ENCODE measurements at places on chromosomes 4 and X. TPM values are rescaled to one million over a fixed set of nuclear protein-coding genes. Genes with fewer than 3 reads are reported as not detected.

The FAM47A gene
- total RNA-seq: not detected

The STATH gene
- not detected for total RNA-seq

DNA sequence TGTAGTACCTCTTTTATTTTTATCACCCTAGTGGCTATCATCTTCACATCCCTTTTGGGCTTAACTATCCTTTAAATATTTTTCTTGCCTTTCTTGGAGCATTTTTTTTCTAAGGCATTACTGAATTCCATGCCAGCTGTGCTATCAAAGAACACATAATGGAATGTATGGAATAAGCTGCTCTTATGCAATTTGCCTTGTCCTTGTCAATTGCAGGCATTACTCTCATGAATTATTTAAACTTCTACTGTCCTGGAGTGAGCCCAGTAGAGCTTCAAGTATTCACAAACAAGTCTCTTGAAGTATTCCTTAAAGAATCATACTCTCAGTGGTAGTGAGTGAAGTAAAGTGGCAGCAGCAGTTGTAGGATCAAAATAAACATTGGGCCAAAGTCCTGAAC, 144.6 kb upstream of the IGFBP7 start:
- no peak overlapping the region for H3K27ac ChIP-seq
- H3K36me3 ChIP-seq: no peaks in the 10 kb centered on the region
- H3K4me3 ChIP-seq: no peak overlapping the region
- H3K4me1 ChIP-seq: no peaks in the 10 kb centered on the region

GRCh38 chr4:97027728-97028410, 1115.4 kb downstream of the STPG2 start:
- H3K4me3 ChIP-seq: no peak overlapping the region
- no peaks in the 10 kb centered on the region for H3K36me3 ChIP-seq
- H3K27me3 ChIP-seq: no peaks in the 10 kb centered on the region
- no peaks in the 10 kb centered on the region for H3K4me1 ChIP-seq
- no peak for DNase-seq

- no peak overlapping the region for H3K4me3 ChIP-seq
- H3K36me3 ChIP-seq: no peaks in the 10 kb centered on the region
- H3K27ac ChIP-seq: no peak overlapping the region
- no peaks in the 10 kb centered on the region for H3K4me1 ChIP-seq
These were observed 116.0 kb downstream of the CPEB2 start for GRCh38 chr4:15118292-15118691.

- no peaks in the 10 kb centered on the region for H3K27me3 ChIP-seq
- no peaks in the 10 kb centered on the region for H3K4me1 ChIP-seq
- H3K27ac ChIP-seq: no peak overlapping the region
- DNase-seq: no peak
- no peaks in the 10 kb centered on the region for H3K36me3 ChIP-seq
- H3K4me3 ChIP-seq: no peak overlapping the region
These were observed 36.8 kb downstream of the VSIG4 start for GRCh38 chrX:66002824-66003680.

- DNase-seq: peak; percentile 25
- no peaks in the 10 kb centered on the region for H3K36me3 ChIP-seq
- H3K4me3 ChIP-seq: no peak overlapping the region
- H3K4me1 ChIP-seq: no peaks in the 10 kb centered on the region
- H3K27ac ChIP-seq: peak overlapping the region; percentile 65
- no peaks in the 10 kb centered on the region for H3K27me3 ChIP-seq
These were observed 777 bp upstream of the CASK start for GRCh38 chrX:41923978-41924683.

The RPS6KA6 gene
- 22.9 TPM for total RNA-seq

The CXCL1 gene
- not detected for total RNA-seq

DNA sequence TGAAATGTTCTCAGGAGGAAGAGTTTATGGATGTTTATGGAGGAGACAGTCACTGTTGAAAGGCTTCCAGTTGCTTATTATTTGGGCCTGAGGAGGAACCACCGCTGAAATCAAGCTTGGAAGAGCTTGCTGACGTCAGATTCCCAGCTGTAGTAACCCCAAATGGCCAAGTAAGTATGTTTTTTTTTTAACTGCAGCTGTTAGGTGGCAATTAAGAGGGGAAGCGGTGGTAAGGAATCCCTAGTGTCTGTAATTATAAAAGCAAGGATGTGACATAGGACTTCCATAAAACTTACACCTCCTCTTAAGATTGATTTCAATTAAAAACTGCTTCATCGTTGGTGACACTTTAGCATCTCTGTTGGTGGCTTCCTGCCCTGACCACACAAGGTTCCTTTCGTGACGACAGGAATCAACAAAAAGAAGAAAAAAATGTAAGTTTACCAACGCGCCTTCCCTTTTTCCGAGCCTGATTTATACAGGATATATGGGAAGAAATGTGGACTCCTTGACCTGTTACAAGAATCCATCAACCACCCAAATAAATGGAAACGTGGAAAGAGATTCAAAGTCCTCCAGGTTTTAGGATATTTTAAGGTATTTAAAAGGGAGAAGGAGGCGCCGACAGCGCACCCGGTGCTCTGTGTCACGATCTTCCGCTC, 884 bp downstream of the RELL1 start:
- no peaks in the 10 kb centered on the region for H3K36me3 ChIP-seq
- H3K27me3 ChIP-seq: no peaks in the 10 kb centered on the region
- peaks cover 33% of the 10 kb centered on the region for H3K4me1 ChIP-seq
- H3K4me3 ChIP-seq: peak overlapping the region; percentile 11
- peak overlapping the region; percentile 82 for H3K27ac ChIP-seq
- no peak for DNase-seq

DNA sequence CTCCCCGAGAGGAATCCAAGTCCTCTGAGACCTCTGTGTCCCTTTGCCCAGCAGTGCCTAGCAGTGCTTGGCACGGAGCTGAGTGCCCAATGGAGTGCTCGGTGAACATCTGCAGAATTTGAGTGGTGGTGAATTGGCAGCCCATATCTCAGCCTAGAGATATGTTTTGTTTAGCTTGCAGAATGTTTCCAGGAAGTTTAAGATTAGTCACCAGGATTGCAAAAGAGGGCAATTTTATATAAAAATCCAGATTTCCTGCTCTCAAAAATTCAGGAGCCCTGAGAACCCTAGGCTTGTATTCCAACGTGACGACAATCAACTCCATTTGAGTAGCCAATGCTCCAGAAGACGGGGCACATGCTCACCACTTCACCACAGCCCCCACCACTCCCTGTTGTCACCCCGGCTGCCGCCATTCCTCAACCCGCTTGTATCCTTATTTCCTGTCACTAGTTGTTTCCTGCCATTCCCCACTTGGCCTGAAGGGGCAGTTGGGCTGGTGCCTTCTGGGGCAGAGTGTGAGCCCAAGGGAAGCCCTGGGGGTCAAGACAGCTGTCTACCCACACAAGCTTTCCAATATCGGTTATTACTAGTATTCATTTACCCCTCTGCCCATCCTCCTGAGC, 116.9 kb downstream of the EFNB1 start:
- DNase-seq: no peak
- no peaks in the 10 kb centered on the region for H3K36me3 ChIP-seq
- no peaks in the 10 kb centered on the region for H3K4me1 ChIP-seq

- no peaks in the 10 kb centered on the region for H3K36me3 ChIP-seq
- H3K4me1 ChIP-seq: no peaks in the 10 kb centered on the region
- no peak overlapping the region for H3K4me3 ChIP-seq
- no peaks in the 10 kb centered on the region for H3K27me3 ChIP-seq
These were observed 57.9 kb upstream of the HPF1 start for GRCh38 chr4:169815606-169816005.

GRCh38 chr4:26377328-26378311, 56.8 kb downstream of the RBPJ start:
- no peaks in the 10 kb centered on the region for H3K27me3 ChIP-seq
- no peak overlapping the region for H3K4me3 ChIP-seq
- DNase-seq: no peak
- no peaks in the 10 kb centered on the region for H3K36me3 ChIP-seq

GRCh38 chrX:30301208-30301607, 8.0 kb downstream of the NR0B1 start:
- H3K27ac ChIP-seq: no peak overlapping the region
- no peaks in the 10 kb centered on the region for H3K27me3 ChIP-seq
- H3K4me1 ChIP-seq: no peaks in the 10 kb centered on the region
- H3K4me3 ChIP-seq: no peak overlapping the region
- H3K36me3 ChIP-seq: no peaks in the 10 kb centered on the region

DNA sequence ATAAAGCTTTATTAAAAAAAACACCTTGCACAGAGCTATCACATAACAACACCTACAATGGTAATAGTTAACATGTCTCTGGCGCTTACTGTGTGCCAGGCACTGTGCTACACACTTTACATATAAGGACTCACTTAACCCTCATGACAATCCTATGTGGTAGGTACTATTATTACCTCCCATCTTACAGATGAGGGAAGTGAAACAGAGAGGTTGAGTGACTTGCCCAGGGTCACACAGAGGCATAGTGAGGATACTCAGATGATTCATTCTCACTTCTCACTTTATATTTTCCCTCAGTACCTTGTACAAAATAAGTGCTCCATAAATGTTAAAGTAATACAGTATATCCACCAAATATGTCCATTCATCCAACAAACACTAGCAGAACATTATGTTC, 43.4 kb upstream of the IQSEC2 start:
- H3K27ac ChIP-seq: no peak overlapping the region
- H3K27me3 ChIP-seq: no peaks in the 10 kb centered on the region
- DNase-seq: no peak
- no peaks in the 10 kb centered on the region for H3K36me3 ChIP-seq
- H3K4me1 ChIP-seq: no peaks in the 10 kb centered on the region

The MND1 gene
- 1.6 TPM for total RNA-seq

DNA sequence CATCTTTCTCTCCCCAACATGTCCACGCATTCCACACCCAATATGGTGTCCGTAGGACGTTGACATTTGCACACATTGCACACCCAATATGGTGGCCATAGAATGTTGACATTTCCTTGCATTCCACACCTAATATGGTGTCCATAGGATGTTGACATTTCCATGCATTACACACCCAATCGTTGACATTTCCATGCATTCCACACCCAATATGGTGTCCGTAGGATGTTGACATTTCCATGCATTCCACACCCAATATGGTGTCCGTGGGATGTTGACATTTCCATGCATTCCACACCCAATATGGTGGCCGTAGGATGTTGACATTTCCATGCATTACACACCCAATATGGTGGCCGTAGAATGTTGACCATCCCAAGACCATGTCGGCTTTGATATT, 88.4 kb upstream of the SHOX start:
- H3K27ac ChIP-seq: no peak overlapping the region
- H3K4me3 ChIP-seq: no peak overlapping the region
- no peaks in the 10 kb centered on the region for H3K27me3 ChIP-seq
- no peaks in the 10 kb centered on the region for H3K4me1 ChIP-seq

The MAGEB2 gene
- not detected for total RNA-seq

The TRPC3 gene
- 0.27 TPM for total RNA-seq

- H3K36me3 ChIP-seq: no peaks in the 10 kb centered on the region
- H3K27me3 ChIP-seq: no peaks in the 10 kb centered on the region
- no peak overlapping the region for H3K27ac ChIP-seq
- no peak for DNase-seq
- H3K4me3 ChIP-seq: no peak overlapping the region
- H3K4me1 ChIP-seq: no peaks in the 10 kb centered on the region
These were observed 9.9 kb downstream of the FGG start for GRCh38 chr4:154602404-154603020.

- H3K4me1 ChIP-seq: no peaks in the 10 kb centered on the region
- H3K4me3 ChIP-seq: no peak overlapping the region
- no peaks in the 10 kb centered on the region for H3K27me3 ChIP-seq
- DNase-seq: peak; percentile 15
- no peak overlapping the region for H3K27ac ChIP-seq
These were observed 24.8 kb upstream of the SMARCA5 start for GRCh38 chr4:143488687-143489086.

GRCh38 chr4:139834981-139835391, 169.4 kb downstream of the MGST2 start:
- no peak overlapping the region for H3K4me3 ChIP-seq
- H3K4me1 ChIP-seq: peaks cover 13% of the 10 kb centered on the region
- H3K36me3 ChIP-seq: no peaks in the 10 kb centered on the region
- H3K27ac ChIP-seq: peak overlapping the region; percentile 43
- no peaks in the 10 kb centered on the region for H3K27me3 ChIP-seq
- peak; percentile 20 for DNase-seq

The ARSD gene
- 66.3 TPM for total RNA-seq

GRCh38 chrX:104315555-104315954, 60.8 kb upstream of the ESX1 start:
- no peak overlapping the region for H3K4me3 ChIP-seq
- no peak overlapping the region for H3K27ac ChIP-seq
- DNase-seq: no peak
- H3K27me3 ChIP-seq: no peaks in the 10 kb centered on the region

DNA sequence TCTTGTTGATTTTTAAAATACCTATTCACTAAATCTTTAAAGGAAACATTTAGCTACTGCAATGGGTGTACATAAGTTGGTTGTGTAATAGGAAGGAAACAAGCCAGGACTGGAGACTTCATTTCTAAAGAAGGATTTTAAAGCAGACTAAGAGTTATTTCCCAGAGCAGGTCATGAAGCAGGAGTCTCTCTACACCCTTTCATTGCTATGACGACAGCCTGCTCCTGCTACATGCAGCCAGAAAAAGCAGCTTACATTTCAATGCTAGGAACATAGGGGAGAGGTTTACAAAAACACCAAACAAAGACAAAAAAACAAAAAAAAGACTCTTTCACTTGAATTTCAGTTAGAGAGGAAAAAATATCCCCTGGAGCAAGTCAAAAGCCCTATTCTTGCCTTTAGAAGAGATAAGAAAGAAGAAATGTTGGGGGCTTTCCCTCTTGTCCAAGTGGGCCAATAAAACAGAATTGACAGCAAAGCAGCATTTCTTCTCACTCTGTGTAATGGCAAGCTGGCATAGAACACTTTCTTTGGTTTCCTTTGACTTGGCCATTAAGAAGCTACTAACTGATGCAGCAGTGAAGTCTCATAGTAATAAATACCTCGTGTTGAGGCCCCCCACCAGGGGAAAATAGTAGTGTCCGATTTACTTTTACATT, 3.4 kb downstream of the SPARCL1 start:
- H3K36me3 ChIP-seq: no peaks in the 10 kb centered on the region
- H3K4me1 ChIP-seq: peaks cover 16% of the 10 kb centered on the region
- H3K27ac ChIP-seq: peak overlapping the region; percentile 91

- no peaks in the 10 kb centered on the region for H3K4me1 ChIP-seq
- no peaks in the 10 kb centered on the region for H3K27me3 ChIP-seq
- H3K4me3 ChIP-seq: no peak overlapping the region
- H3K36me3 ChIP-seq: no peaks in the 10 kb centered on the region
These were observed 99.9 kb downstream of the AREG start for GRCh38 chr4:74544655-74545361.

The LPAR4 gene
- 2.0 TPM for total RNA-seq

The IL13RA1 gene
- total RNA-seq: 42.6 TPM

- no peak overlapping the region for H3K27ac ChIP-seq
- no peak overlapping the region for H3K4me3 ChIP-seq
- H3K4me1 ChIP-seq: no peaks in the 10 kb centered on the region
These were observed 28.4 kb upstream of the SULT1E1 start for GRCh38 chr4:69888336-69888735.

- H3K4me1 ChIP-seq: no peaks in the 10 kb centered on the region
- no peak for DNase-seq
- H3K4me3 ChIP-seq: no peak overlapping the region
- H3K36me3 ChIP-seq: no peaks in the 10 kb centered on the region
- H3K27me3 ChIP-seq: no peaks in the 10 kb centered on the region
These were observed 30.0 kb downstream of the PAPSS1 start for GRCh38 chr4:107689912-107690587.

GRCh38 chrX:119736206-119736764, 22.1 kb upstream of the SOWAHD start:
- no peak overlapping the region for H3K4me3 ChIP-seq
- no peaks in the 10 kb centered on the region for H3K36me3 ChIP-seq
- no peaks in the 10 kb centered on the region for H3K27me3 ChIP-seq
- DNase-seq: peak; percentile 11
- H3K4me1 ChIP-seq: peaks cover 9% of the 10 kb centered on the region

GRCh38 chr4:14277505-14277904, 650.0 kb upstream of the BOD1L1 start:
- no peaks in the 10 kb centered on the region for H3K27me3 ChIP-seq
- H3K4me1 ChIP-seq: no peaks in the 10 kb centered on the region
- no peak overlapping the region for H3K27ac ChIP-seq
- H3K4me3 ChIP-seq: no peak overlapping the region
- H3K36me3 ChIP-seq: no peaks in the 10 kb centered on the region
